ENCODE measurements at places on chromosomes 2 and 18. TPM values are rescaled to one million over a fixed set of nuclear protein-coding genes. Genes with fewer than 3 reads are reported as not detected.

The TFCP2L1 gene
- 24.3 TPM for total RNA-seq

The GAD1 gene
- total RNA-seq = 2.5 TPM

The MAPRE2 gene
- total RNA-seq = 7.7 TPM

The KIDINS220 gene
- 41.8 TPM for total RNA-seq

The CETN1 gene
- total RNA-seq = not detected

The MATN3 gene
- total RNA-seq = 0.83 TPM

The SPP2 gene
- not detected for total RNA-seq

The INPP5D gene
- 46.1 TPM for total RNA-seq

The STK11IP gene
- total RNA-seq = 24.2 TPM

The ATP8B1 gene
- 1.4 TPM for total RNA-seq

The GLS gene
- total RNA-seq = 107 TPM

Measured in MCF 10A (cell line).